Left lung (tissue), 14 donors: ENCODE measurements at places on chromosomes 1 and 21. TPM values are rescaled to one million over a fixed set of nuclear protein-coding genes. Genes with fewer than 3 reads are reported as not detected.

- no peak for DNase-seq
These were observed 32.2 kb downstream of the WDR4 start for GRCh38 chr21:42847051-42847707.

DNA sequence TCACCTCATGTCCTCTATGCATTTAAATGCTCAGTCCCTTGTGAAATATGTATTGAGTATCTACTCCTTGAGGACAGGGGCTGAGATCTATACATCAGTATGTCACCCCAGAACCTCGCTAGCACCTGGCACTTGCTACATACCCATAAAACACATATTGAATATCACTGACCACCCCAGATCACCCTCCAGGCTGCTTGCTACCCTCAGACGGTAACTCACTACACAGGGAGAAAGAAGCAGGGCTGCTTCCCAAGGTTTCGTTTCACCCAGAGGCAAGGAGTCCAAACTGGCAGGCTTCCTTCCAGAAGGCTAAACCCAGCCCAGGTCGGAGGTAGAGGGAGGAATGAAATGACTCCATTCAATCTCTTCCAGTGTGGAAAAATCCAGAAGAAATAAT is 8.5 kb downstream of the INKA2 start:
- DNase-seq, result no peak

GRCh38 chr1:155339515-155340097 is 18.9 kb downstream of the RUSC1 start:
- DNase-seq, result no peak

- DNase-seq, result no peak
These were observed 32.5 kb downstream of the OLFML3 start for GRCh38 chr1:114011796-114012195.

The MROH9 gene
- not detected for total RNA-seq

The CFAP74 gene
- total RNA-seq, result 2.6 TPM

GRCh38 chr1:189315035-189315901 is 1162.4 kb downstream of the BRINP3 start:
- no peak for DNase-seq

DNA sequence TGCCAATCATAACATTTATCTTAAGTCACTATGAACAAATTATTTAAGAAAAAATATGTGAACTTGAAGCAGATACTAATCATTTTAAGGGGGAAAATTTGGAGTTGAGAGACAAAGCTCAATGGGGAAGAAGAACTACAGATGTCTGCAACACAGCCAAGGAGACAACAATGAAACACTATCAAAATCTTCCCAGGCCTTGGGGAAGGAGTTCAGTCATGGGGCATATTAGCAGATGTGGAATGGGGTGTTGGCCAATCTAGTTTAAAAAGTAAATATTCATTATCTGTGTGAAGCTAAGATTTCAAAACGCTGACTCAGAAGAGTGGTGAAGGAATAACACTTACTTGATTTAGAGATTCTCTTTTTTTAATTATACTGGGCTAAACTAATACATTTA is 671.6 kb upstream of the ZP4 start:
- no peak for DNase-seq

DNA sequence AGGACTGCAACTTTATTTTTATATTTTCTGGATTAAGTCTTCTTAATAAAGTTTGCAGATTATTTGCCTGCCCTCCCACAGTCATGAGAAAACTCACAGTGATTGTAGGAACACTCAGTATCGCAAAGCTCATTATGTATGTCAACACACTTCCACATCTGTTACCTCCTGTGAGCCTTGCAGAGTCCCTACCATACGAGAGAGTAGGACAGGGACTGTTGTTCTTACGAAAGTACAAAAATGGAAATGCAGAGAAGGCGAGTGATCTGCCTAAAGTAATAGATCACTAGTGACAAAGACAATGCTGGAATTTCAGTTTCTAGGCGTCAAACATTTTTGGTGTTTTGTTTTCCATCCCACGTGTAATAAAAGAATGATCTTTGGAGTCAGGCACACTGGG is 131.7 kb downstream of the SYT2 start:
- no peak for DNase-seq

The CD84 gene
- 17.2 TPM for total RNA-seq

- DNase-seq, result no peak
These were observed 155.7 kb downstream of the TM2D1 start for GRCh38 chr1:61569303-61569621.

DNA sequence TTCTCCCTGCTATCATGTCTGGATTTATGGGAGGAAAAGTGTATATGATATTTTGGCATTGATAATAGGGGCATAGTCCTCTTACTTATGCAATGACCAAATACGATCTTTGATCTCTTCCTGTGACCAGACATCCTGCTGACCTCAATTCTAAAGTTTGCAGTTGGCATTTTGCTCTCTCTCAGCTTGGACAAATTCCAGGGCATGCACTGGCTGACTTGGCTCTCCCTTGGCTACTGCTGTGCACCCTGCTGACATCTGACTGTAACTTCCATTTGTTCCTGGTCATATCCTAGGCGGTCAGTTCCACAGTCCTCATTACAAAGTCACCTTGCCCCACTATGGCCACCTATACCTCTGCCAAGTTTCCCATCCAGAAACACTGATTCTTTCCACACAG is 380.7 kb upstream of the NR5A2 start:
- DNase-seq, result no peak

DNA sequence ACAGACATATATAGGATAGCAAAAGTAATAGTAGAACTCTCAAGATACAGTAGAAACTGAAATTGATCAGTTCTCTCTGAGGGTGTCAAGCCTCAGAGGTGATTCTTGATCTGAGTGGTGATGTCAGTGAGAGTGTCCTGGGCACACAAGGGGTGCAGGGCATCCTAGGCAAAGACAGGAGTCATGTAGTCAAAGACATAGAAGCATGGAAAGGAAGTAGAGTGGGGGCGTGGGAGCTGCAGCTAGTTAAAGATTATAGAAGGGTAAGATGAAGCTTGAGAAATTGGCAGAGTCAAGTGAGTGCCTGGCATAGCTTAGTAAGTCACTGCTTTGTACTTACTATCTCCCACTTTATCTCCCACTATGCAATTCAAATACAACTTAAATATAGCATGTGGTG is 22.8 kb downstream of the CDC7 start:
- DNase-seq, result no peak

- peak; percentile 94 for DNase-seq
These were observed 948 bp downstream of the STK40 start for GRCh38 chr1:36384542-36385409.

DNA sequence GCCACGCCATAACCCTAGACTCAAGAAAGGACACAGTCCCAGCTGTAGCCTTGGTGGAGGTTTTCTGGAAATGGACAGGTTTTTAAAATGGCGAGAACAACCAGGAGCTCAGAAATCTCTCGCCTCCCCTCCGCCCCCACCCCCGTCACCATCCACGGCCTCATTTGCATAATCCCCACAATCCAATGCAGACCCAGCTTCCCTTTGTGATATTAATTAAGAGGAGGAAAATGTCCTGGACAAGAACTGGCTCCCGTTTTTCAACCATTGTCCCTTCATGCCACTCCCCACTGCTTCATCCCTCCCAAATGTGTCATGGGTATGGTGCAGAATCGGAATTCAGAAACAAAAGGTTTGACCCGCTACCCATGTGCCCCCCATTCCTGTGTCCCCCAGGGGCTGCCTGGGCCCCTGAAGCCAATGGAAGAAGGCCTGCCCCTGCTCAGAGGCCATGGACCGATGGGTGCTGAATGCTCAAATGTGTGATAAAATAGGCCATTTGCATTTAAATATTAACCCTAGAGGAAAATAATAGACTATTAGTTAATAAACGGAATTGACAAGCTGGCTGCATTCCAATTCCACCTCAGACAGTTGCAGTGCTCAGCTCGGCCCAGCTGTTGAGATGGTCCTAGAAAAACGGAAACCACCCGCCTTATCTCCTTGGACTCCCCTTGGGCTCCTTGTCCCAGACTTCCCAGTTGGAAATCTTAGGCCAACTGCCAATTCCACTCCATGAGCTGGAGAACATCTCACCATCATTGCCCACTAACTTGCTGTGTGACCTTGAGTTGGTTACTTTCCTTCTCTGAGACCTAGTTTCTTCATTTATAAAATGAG is 10.7 kb upstream of the EPHB2 start:
- no peak for DNase-seq

DNA sequence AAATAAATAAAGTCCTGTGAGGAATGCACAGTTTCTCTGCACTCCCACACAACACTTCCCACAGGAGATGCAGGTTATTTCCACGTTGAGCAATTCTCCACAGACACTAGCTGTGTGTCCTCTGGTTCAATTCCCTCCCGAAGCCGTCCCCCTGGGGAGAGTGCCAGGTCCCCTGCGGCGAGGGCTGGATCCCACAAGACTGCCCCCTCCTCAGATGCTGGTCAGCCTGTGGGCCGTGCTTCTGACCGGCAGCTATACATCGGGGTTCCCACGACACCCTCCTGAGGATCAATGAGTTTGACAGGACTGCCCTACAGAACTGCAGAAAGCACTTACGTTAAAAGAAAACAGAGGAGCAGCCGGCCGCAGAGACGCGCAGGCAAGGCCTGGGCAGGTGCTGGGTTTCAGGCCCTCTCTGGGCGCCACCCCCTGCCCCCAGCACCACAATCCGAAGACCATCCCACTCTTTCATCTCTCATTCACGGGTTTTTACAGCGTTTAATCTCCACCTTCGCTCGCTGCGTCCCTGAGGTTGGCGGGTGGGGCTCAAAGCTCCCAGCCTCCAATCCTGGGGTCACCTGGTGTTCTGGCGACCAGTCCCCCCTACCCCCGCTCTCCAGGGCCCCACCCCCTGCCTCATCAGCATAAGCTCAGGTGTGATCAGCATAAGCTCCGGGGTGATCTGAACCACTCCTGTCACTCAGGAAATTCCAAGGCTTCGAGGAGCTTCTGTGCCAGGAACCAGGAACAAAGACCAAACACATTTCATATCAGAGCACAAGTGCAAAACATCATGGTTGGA is 9.3 kb downstream of the SLC35E2B start:
- DNase-seq, result no peak

GRCh38 chr1:12094180-12094579 is 31.1 kb downstream of the TNFRSF8 start:
- no peak for DNase-seq

- DNase-seq, result no peak
These were observed 33.1 kb upstream of the CEP350 start for GRCh38 chr1:179921472-179921871.

DNA sequence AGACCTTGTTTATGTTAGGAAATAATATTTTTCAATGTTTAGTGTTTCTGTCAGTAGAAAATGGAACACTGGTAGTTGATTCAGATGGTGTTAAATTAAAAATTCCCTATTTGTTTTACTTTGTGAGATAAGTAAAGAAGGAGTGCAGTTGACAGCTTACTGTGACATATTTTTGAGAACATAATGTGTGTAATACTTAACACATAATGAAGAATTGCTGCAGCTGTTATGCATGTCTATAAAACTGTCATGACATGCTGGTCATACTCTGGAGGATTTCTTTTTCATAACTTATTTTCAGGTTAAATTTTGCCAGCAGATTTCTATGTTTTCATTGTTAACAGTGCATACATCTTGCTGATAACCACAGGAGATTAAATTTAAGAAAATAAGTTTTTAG is 296.1 kb downstream of the CTH start:
- no peak for DNase-seq

DNA sequence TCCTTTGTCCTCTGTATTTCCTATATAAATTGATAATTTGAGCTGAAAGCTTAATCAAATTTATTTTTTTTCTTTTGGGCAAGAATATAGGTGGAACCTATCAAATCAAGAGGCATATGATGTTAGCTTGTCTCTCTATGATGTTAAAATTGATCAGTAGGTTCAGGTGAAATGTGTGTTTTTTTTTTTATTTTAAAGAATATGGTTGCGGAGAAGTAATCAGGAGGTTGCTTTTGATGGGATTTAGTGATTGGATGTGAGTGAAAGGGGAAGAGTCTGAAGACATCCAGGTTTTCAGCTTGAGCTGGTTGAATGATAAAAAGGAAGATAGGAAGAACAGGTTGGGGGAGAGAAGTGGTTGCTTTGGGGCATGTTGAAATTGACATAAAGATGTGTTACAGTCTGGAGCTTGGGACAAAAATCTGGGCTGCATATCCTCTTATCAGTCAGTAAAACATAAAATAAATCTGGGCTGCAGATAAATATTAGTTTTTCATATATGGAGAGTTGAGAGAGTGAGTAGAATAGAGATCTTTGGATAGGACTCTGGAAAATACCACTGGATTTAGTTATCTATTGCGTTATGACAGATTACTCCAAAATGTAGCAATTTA is 5.1 kb downstream of the OSBPL9 start:
- DNase-seq, result no peak
